ENCODE measurements at places on chromosomes 5 and 9. TPM values are rescaled to one million over a fixed set of nuclear protein-coding genes. Genes with fewer than 3 reads are reported as not detected.

C5orf22 gene
- 29.3 TPM for total RNA-seq

DNA sequence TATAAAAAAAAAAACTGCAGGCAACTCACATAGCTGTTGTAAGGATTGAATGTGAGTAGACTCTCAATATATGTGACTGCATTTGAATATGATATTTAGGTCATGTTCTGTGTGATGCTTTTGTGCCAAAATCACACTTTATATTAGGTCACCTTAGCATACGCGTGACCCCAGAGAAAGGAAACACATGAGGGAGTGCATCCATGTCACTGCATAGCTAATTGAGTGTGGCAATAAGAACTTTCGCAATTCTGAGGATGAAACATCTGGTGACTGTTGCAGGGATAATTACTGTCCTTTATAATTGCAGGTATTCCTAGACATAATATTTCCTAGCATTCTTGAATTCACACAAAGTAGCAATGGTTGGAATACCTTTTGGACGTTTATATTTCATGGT is 459.5 kb upstream of the KLF4 start:
- no peak for DNase-seq

DNA sequence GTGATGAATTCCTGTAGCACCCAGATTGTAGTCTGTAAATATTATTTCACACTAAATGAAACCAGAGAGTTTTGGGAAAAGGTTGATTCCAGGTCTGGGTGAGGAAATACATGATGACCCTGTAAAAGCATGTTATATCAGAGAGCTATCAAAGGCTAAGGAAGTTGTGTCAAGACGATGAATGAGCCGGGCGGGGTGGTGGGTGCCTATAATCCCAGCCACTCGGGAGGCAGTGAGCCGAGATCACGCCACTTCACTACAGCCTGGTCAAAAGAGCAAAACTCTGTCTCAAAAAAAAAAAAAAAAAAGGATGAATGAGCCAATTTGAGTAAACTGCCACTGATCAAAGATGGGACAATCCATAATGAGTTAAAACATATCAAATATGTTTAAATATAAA is 29.2 kb downstream of the IL6ST start:
- no peak for DNase-seq

DNA sequence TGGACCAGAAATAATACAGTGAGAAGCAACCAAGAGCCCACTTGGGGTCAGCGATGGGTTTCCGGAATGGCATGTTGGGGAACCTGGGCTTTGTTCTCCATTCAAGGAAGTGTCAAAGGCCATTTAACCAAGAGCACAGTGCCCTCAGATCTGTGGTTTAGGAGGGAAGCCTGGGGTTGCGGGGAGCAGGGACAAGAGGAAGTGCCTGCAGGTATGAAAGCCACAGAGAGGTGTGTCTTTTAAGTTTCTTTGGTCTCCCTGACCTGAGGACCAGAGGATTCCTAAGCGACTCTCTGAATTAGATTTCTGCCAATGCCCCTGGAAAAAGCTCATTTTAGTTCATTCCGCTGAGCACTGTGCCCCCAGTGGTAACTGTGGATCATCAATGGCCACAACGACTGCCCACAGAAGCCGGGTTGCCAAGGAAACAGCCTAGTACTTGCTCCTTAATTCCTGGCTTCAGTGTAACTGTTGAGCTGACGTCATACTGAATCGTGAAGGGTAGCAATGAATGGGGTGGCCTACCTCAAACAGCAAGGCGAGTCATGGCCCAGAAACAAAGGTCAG is 107.3 kb upstream of the SPIN1 start:
- no peak for DNase-seq

DNA sequence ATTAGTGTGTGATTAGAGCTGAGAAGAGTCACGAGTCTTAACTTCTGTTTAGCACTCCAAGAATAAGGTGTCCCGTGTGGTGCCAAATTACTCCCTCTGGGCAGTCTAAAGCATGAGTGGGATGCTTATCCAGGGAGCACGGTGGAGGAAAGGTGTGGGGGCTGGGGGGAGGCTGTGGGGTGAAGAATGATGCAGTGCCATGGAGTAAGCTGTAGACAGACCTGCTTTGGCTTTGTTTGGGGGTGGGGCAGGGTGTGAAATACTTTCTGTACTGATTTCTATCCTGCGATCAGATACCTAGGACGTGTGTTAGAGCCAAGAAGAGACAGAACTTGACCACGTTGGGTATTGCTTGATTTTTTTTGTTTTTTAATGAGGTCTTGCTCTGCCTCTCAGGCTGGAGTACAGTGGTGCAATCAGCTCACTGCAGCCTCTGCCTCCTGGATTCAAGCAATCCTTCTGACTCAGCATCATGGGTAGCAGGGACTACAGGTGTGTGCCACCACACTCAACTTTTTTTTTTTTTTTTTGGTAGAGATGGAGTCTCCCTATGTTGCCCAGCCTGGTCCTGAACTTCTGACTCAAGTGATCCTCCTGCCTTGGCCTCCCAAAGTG is 232.8 kb downstream of the MAN2A1 start:
- no peak for DNase-seq

ACOT12 gene
- 2.8 TPM for total RNA-seq

GKAP1 gene
- total RNA-seq, result 10.9 TPM

DNA sequence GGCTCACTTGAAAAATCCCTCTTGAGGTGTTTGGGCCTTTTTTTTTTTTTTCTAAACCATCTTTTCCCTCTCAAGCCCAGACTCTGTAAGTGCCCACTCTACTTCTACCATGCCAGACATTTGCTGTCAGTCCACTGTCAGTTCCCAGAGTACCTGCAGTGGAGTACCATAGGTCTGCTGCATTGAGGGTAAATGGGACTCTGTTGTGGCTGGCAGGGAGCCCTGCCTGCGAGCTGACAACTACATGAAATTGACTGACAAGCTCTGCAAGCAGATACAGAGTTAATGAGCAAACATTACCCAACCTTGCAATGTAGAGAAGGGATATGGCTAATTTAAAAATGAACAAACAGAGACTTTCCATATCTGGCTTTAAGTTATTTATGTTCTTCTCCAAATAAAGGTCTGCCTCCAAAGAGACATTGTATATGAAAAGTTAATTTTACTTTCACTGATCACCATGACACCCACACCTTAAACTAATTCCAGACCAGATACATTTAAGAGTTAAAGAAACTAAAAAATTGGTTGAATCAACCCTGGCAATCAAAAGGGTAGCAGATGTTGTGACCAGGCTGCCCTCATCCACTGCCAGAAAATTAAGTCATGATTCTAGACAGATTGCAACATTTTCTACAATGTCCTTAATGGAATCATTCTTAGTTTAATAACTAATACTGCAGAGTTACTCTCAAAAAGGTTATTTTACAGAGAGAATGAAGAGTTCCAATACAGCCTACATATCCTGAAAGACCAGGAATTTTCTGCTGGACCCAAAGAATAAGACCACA is 100.4 kb upstream of the PAM start:
- DNase-seq, result no peak

GRCh38 chr5:56829137-56829908 is 14.0 kb downstream of the MAP3K1 start:
- no peak for DNase-seq

DNA sequence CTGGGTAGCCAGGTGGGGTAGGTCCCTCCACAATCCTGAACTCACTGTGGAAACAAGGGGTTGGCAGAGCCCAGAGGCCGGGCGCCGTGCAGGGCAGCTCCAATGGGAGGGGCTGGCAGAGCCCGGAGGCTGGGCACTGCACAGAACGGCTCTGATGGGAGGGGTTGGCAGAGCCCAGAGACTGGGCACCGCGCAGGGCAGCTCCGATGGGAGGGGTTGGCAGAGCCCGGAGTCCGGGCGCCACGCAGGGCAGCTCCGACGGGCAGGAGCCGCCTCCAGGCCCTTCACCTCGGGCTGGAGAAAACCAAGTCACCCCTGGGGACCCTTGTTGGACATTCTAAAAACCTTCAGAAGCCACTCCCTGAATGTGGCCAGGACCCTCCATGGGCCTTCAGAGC is 9.3 kb downstream of the NACC2 start:
- peak; percentile 70 for DNase-seq

GRCh38 chr9:14881006-14881405 is 29.2 kb downstream of the FREM1 start:
- DNase-seq, result peak; percentile 1

- no peak for DNase-seq
Observed at GRCh38 chr5:115818821-115819220, 2.4 kb upstream of the CDO1 start.

DNA sequence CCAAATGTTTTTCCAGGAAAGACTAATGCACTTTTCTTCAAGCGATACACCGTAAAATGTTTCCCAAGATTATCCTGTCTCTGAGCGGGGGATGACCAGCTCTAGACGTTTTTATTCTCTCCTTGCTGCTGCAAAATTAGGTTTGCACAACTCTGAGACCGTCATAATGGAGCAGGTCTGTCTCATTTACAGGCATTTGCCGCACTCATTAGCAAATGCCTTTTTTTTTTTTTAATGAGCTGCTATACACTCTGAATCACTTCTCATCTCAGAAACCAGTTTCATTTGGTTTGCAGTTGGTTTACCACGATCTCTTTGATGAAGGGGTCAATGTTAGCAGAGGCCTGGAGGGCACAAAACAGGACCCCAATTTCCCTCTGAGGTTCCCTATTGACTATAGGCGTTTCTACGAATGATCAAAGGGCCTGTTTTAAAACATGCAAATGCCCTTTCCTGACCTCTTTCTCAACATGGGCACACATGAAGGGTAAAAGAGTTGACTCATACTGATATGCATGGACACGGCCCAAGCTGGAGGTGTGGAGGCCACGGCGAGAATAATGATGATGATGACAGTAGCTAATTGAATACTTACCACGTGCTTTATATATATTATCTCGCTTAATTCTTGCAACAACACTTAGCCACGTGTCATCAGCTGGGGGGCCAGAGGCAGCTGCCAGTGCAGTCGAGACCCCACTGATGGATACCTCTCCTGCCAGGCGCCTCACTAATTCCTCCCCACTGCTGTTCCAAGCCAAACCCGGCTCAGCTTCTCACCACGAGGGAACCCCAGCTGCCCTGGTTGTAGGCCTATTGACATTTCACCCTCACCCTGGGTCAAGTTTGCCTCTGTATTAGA is 89.9 kb upstream of the PTCH1 start:
- DNase-seq, result no peak

MEGF10 gene
- 20.0 TPM for total RNA-seq
